ENCODE measurements at places on chromosomes 4 and X. TPM values are rescaled to one million over a fixed set of nuclear protein-coding genes. Genes with fewer than 3 reads are reported as not detected.

- H3K27me3 ChIP-seq, result no peaks in the 10 kb centered on the region
- no peak overlapping the region for H3K27ac ChIP-seq
- no peaks in the 10 kb centered on the region for H3K36me3 ChIP-seq
- H3K4me3 ChIP-seq, result no peak overlapping the region
- DNase-seq, result no peak
Measured at GRCh38 chr4:174549721-174550120, 27.4 kb upstream of the HPGD start.

DNA sequence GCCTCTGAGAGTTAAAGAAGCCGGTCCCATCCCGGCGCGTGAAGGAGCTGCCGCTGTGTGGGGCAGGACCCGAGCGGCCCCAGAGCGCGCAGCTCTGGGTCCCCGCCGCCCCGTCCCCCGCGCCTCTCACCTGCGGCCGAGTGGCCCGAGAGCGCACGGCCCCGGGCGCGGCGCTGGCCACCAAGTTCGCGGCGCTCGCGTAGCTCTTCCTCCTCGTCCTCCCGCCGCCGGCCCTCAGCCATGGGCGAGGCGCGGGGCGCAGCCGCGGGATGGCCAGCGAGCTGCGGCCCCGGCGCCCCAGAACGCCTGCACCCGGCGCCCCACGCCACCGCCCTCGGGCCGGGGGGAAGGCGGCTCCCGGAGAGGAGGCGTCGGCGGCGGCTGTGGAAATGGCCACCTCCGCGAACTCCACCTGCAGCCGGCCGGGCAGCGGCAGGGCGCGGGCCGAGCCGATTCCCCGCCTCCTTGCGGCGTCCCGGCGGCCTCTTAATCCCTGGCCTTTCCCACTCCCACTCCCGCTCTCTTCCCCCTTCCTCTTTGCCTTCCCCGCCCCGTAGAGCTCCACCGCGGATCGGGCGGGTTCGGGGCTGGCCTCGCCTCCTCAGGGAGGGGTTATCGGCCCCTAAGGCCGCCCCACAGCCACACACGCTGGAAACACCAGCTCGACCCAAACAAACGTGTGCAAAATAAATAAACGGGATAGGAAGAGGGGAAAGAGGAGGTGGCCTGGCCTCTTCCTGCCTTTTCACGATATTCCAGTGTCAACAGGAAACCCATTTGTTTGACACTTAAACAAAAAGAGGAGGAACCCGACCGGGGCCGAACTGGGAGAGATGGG lies at the start of gene SH3D19:
Gene SH3D19 (minus strand): TSS at position 495 of the 838 bp plus-strand sequence. CDS start 253 bp downstream, at position 242.
- H3K4me3 ChIP-seq, result peak within 1 kb of the TSS; percentile 62
- H3K27me3 ChIP-seq, result peaks cover 56% of the 10 kb centered on the region
- peaks cover 8% of the 10 kb centered on the region for H3K4me1 ChIP-seq
- H3K27ac ChIP-seq, result no peak within 1 kb of the TSS
- peak; percentile 7 for DNase-seq

GRCh38 chrX:154981116-154981411 lies 41.5 kb downstream of the F8 start:
- peaks cover 4% of the 10 kb centered on the region for H3K4me1 ChIP-seq
- no peaks in the 10 kb centered on the region for H3K27me3 ChIP-seq
- H3K4me3 ChIP-seq, result no peak overlapping the region

- no peak overlapping the region for H3K27ac ChIP-seq
- no peaks in the 10 kb centered on the region for H3K36me3 ChIP-seq
- H3K27me3 ChIP-seq, result peaks cover 2% of the 10 kb centered on the region
- peak; percentile 26 for DNase-seq
- peaks cover 11% of the 10 kb centered on the region for H3K4me1 ChIP-seq
Measured at GRCh38 chr4:88964450-88964849, 92.5 kb downstream of the FAM13A start.

DNA sequence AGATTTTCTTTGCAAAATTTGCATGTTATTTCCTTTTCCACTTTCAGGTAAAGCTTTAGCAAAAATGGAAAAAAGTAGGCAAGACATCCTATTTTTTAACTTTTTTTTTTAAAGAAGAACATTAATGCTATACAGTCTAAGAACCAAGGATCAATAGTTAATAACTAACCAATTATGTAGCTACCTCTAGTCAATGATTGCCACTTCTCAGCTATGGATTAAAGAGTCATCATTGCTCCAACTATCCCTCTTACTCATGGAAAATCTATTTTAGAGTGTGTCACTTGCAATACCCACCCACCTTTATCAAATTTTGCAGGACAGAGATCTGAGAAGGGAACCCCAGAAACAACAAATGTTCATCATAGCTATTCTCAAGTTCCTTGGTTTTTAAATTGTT lies 223.1 kb downstream of the ANK2 start:
- H3K4me3 ChIP-seq, result no peak overlapping the region
- H3K27ac ChIP-seq, result no peak overlapping the region
- peaks cover 11% of the 10 kb centered on the region for H3K27me3 ChIP-seq
- no peak for DNase-seq
- no peaks in the 10 kb centered on the region for H3K4me1 ChIP-seq
- no peaks in the 10 kb centered on the region for H3K36me3 ChIP-seq

DNA sequence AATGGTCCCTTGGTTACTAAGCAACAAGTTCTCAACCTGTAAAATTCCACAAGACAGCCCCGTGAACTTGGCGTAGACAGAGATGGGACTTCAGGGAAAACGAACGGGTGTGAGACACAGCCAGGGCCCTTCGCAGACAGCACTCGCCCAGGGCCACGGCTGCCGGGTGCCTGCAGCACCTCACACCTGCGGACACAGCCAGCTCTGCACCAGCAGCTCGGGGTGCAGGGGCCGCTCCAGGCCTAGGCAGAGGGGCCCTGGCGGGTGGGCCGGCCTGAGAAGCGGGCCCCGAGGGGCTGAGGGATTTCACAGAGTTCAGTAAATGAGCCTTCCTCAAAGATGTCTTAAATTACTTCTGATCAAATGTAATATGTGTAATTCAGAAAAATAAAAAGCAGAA lies 34.0 kb downstream of the GAK start:
- DNase-seq, result no peak
- no peak overlapping the region for H3K4me3 ChIP-seq
- H3K4me1 ChIP-seq, result no peaks in the 10 kb centered on the region
- peaks cover 17% of the 10 kb centered on the region for H3K36me3 ChIP-seq
- no peak overlapping the region for H3K27ac ChIP-seq

DNA sequence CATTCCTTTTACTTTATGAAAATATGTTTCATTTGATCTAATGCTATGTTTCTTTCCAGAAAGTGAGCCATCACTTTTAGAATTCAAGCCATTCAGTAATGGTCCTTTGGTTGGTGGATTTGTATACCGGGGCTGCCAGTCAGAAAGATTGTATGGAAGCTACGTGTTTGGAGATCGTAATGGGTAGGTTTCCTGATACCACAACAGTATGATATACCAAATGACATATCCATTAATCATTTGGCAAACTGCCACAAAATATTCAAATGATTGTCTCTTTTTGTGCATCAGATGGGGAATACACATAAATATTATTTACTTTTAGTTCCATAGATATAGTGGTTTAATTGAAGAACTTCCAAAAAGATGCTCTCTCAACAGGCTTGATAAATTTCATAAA lies 68.2 kb downstream of the HHIP start:
- H3K4me1 ChIP-seq, result no peaks in the 10 kb centered on the region
- no peak overlapping the region for H3K27ac ChIP-seq
- H3K27me3 ChIP-seq, result no peaks in the 10 kb centered on the region
- DNase-seq, result no peak
- H3K4me3 ChIP-seq, result no peak overlapping the region
- no peaks in the 10 kb centered on the region for H3K36me3 ChIP-seq

DNA sequence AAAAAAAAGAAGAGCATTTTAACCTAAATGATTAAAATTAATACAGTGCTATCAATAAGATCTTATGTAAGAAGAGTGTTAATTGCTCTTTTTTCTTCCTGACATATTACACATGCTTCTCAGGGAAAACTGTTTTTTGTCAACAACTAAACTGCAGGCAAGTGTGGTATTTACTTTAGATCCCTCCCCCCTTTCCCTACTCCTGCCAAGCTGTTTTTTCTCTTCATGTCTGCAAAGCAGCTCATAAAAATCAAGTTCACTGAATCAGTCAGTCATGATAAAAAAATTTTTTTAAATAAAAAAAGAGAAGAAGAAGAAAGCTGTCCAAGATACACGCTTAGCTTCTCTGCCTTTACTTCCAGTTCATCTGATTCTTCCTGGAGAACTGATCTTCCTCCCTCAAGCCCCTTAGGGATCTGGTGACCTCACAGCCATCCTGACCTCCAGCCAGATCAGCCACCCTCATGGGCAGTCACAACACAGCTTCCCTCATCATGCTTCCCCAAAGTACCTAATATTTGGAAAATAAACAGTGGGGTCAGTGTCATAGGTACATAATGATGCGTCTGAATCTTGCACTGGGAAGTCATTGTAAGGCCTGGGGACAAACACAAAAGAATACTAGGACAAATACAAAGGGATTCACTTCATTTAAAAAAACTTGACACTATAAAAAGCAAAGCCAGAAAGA lies 87.0 kb downstream of the ZNF827 start:
- H3K27ac ChIP-seq, result no peak overlapping the region
- no peak overlapping the region for H3K4me3 ChIP-seq
- H3K27me3 ChIP-seq, result no peaks in the 10 kb centered on the region
- H3K4me1 ChIP-seq, result no peaks in the 10 kb centered on the region
- no peak for DNase-seq

DNA sequence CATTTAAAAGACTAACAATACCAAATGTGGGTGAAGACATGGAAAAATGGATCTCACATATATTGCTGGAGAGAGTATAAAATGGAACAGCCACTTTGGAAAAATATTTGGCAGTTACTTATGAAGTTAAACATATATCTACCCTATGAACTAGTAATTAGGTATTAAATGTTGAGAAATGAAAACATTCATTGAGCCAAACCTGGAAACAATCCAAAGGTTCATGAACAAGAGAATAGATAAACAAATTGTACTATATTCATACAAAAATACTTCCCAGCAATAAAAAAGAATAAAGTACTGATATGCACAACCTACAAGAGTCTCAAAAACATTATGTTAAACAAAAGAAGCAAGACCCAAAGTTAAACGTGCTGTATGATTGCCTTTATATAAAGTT lies 4.0 kb upstream of the EGF start:
- peaks cover 33% of the 10 kb centered on the region for H3K27me3 ChIP-seq
- no peak overlapping the region for H3K27ac ChIP-seq
- no peak for DNase-seq
- H3K4me3 ChIP-seq, result no peak overlapping the region
- H3K36me3 ChIP-seq, result no peaks in the 10 kb centered on the region
- peaks cover 2% of the 10 kb centered on the region for H3K4me1 ChIP-seq

DNA sequence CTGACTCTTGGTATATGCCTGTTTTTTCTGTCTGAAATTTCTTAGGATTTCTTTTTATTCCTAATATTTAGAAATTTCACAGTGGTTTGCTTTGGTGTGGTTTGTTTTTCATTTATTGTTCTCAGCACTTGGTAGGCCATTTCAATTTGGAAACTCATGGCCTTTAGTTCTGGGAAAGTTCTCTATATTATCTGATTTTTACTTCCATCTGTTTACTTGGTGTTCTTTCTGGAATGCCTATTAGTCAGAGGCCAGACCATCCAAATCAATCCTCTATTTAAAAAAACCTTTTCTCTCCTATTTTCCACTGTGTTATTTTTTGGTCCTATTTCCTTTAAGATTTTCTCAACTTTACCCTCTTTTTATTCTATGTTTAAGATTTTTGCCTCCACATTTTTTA lies 188.1 kb upstream of the SFRP2 start:
- DNase-seq, result no peak
- no peak overlapping the region for H3K4me3 ChIP-seq
- H3K27ac ChIP-seq, result no peak overlapping the region
- H3K4me1 ChIP-seq, result no peaks in the 10 kb centered on the region

GRCh38 chrX:109943092-109943739 lies 59.7 kb upstream of the TMEM164 start:
- H3K4me1 ChIP-seq, result no peaks in the 10 kb centered on the region
- H3K36me3 ChIP-seq, result no peaks in the 10 kb centered on the region
- no peak overlapping the region for H3K4me3 ChIP-seq
- no peak overlapping the region for H3K27ac ChIP-seq
- DNase-seq, result no peak
- H3K27me3 ChIP-seq, result no peaks in the 10 kb centered on the region

GRCh38 chr4:100106982-100107381 lies 83.3 kb downstream of the DDIT4L start:
- no peak overlapping the region for H3K4me3 ChIP-seq
- DNase-seq, result peak; percentile 24
- H3K27ac ChIP-seq, result no peak overlapping the region
- peaks cover 15% of the 10 kb centered on the region for H3K4me1 ChIP-seq
- H3K27me3 ChIP-seq, result no peaks in the 10 kb centered on the region

DNA sequence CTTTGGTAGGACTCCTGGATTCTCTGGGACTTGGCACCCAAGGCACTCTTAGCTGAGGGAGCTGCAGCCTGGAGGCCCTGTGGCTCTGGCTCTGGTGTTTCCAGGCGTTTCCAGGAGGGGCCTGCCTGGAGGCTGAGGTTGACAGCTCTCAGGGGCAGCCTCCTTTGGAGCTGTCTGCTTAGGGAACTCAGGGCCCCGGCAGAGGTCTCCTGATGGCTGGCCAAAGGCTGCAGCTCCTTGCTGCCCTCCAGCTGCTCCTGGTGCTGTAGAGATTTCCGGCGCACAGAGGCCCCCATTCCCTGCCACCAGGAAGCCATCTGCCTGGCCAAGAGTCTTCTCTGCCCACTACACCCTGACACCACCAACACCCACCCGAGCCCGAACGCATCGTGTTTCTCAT lies 25.3 kb upstream of the ARHGEF38 start:
- no peaks in the 10 kb centered on the region for H3K36me3 ChIP-seq
- DNase-seq, result no peak
- H3K27ac ChIP-seq, result no peak overlapping the region
- no peak overlapping the region for H3K4me3 ChIP-seq
- H3K27me3 ChIP-seq, result peaks cover 11% of the 10 kb centered on the region
- H3K4me1 ChIP-seq, result no peaks in the 10 kb centered on the region

DNA sequence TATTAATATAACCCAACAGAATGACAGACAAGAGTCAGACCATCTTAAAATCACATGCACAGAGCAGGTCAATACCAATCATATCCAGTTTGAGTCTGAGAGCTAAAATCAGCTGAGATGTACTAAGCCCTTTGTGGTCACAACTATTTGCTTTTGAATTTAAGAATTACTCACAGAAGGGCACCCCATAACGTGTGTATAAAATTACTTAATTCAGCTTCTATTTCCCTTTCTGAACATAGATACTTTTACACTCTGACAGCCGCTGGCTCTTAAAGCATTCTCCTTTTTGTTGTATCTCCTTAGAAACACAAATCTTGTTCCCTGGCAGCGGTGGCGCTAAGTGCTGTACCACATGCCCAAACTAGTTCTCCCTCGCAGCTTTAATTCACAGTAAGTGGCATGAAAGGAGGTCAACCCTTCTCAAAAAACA lies 14.8 kb upstream of the PPARGC1A start:
- DNase-seq, result no peak
- H3K27me3 ChIP-seq, result no peaks in the 10 kb centered on the region
- H3K4me1 ChIP-seq, result no peaks in the 10 kb centered on the region
- H3K4me3 ChIP-seq, result no peak overlapping the region
- no peaks in the 10 kb centered on the region for H3K36me3 ChIP-seq

Gene XAGE2
- total RNA-seq, result not detected

Gene CORIN
- not detected for total RNA-seq

Gene USP26
- total RNA-seq, result not detected

Gene SLC6A8
- total RNA-seq, result 0.58 TPM

Gene TMEM47
- not detected for total RNA-seq

All from activated CD4-positive, alpha-beta T cell treated with anti-CD3 and anti-CD28 coated beads for 36 hours (primary cell).